Immature natural killer cell (primary cell): ENCODE measurements at places on chromosomes 12 and 14. TPM values are rescaled to one million over a fixed set of nuclear protein-coding genes. Genes with fewer than 3 reads are reported as not detected.

DNA sequence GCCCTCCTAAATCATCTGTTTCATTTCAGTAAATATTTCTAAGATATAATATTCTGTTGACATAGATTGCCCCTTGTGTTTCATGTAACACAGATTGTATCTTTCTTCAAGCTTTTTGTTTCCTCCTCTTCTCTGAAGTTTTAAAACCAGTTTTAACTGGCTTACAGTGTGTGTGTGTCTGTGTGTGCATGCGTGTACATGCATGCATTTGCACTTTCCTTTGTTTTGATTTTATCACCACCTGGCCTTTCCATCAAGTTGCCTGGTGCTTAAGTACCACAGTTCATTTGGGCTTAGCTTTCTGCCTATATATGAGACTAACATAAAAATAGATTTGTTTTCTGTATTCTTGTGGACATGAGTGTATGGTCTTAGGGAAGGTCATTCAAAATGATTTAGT, 31.9 kb downstream of the ETNK1 start:
- DNase-seq: no peak

DNA sequence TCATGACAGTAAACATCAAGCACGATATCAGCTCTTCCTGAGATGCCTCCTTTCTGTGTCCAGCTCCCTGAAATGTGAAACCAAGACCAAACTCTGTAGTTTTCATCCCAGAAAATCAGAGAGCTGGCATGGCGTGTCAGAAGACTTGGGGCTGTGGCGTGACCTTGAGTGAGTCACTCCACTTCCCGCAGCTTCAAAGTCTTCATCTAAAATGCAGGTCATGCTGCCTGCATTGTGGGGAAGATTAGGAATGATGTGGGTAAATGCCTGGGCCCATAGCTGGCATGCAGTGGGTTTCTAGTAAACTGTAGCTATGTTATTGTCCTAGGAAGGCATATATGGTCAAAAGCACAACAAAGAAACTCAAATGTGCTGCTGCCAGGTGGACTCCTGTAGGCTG, 28.8 kb downstream of the OAS2 start:
- no peak for DNase-seq

- DNase-seq: no peak
These were observed 37.2 kb upstream of the GPR132 start for GRCh38 chr14:105102361-105102870.

- DNase-seq: no peak
These were observed 51.4 kb upstream of the OAS1 start for GRCh38 chr12:112855375-112855774.

KRT82 gene
- polyA plus RNA-seq: not detected

CHD8 gene
- 62.6 TPM for polyA plus RNA-seq

DNA sequence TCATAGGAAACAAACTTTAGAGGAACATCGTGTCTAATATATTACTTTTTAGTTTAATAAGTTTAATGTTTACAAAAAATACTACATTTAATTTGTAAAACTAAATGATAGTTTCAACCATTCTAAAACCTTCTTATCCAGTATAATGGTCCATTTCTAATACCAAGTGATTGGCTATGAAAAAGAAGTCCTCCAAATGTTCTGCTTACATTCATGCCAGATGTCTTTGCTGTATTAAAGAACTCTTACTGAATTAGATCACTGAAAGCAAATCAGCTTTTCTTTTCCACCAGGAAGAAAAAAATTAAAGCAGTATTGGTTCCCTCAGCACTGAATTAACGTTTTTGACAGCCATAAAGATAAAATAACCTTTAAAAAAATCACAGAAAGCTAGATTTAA, 3.7 kb downstream of the NOVA1 start:
- DNase-seq: no peak

KRT78 gene
- not detected for polyA plus RNA-seq

GPRC5A gene
- polyA plus RNA-seq: not detected

GRCh38 chr14:61388976-61389576, 67.7 kb downstream of the PRKCH start:
- DNase-seq: peak; percentile 54

- DNase-seq: no peak
These were observed 399.2 kb downstream of the VRK1 start for GRCh38 chr14:97196336-97196735.

FICD gene
- 6.7 TPM for polyA plus RNA-seq

GRCh38 chr12:69396041-69396440, 36.5 kb downstream of the YEATS4 start:
- no peak for DNase-seq

STYK1 gene
- 1.8 TPM for polyA plus RNA-seq

PIANP gene
- polyA plus RNA-seq: not detected

HELB gene
- polyA plus RNA-seq: 13.7 TPM

PCED1B gene
- polyA plus RNA-seq: 26.4 TPM

MGP gene
- polyA plus RNA-seq: not detected

IFNG-AS1 gene
- 1.7 TPM for polyA plus RNA-seq

WDR20 gene
- 10.8 TPM for polyA plus RNA-seq

GRCh38 chr12:52278575-52279421, 4.4 kb downstream of the KRT86 start:
- DNase-seq: peak; percentile 77

DNA sequence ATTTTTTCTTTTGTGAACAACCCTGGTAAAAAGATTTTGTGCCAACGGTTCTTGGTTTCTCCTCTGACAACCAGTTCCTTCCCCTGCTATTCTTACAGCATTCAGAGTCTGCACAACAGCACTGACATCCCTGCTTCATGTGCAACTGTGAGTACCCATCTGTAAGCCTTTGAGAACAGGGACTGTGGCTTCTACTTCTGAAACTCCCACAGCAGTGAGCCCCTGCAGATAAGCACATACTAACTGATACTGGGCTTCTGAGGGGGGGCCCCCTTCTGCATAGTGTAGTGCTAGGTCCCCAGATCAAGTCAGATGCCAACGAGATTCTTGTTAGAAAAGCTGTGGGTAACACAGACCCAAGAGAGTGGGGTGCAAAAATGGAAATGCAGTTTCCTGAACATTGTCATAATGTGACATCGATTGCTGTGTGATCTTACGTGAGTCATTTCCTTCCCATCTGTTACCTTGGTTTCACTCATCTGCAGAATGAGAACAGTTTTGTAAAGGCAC, 11.1 kb upstream of the NINJ2 start:
- DNase-seq: peak; percentile 85

GRCh38 chr12:12927211-12928079, 24.5 kb downstream of the GPRC5D start:
- DNase-seq: peak; percentile 44

DNA sequence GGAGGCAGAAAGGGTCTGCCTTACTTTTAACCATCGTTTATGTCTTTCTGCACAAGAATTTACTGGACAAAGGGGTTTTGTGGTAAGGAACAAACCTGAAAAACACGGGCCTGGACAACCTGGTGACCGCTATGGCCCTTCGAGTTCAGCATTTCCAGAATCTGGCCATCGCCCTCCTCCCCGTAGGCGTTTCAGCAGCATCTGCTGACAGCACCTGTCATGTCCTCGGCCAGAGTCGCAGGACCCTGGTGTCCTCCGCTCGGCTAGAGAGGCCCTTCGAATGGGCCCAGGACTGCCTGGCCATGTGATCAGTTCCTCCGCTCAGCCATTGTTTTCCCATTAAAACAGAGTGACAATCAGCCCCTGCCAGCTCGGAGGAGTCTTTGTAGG, 142.8 kb upstream of the FKBP4 start:
- no peak for DNase-seq

GRCh38 chr12:65597527-65597926, 226.8 kb upstream of the HMGA2 start:
- no peak for DNase-seq

GRCh38 chr12:38911611-38912010, 6.2 kb upstream of the CPNE8 start:
- DNase-seq: no peak

KRT2 gene
- polyA plus RNA-seq: 0.51 TPM

DNA sequence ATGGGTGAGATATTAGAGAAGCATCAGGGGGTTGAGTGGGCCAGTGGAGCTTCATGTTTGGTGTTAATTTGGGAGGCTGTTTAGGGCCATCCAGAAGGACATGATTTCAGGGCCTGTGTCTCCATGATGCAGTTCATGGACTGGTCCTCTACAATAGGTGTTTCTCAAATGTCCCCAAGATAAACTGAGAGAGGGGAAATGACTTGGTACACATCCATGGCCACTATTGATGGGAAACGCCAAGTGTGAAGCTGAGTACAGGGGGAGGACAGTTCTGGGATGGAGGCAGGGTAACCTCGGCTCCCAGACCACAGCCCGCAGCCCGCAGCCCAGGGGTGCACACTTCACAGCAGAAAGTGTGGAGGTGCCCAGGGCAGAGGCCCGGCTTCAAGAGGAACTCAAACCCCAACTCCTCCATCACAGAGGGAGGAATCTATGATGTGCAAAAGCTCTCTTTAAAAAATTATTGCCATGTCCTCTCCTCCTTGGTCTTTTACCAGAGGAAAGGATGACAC, 33.3 kb downstream of the CACNA2D4 start:
- no peak for DNase-seq

DNA sequence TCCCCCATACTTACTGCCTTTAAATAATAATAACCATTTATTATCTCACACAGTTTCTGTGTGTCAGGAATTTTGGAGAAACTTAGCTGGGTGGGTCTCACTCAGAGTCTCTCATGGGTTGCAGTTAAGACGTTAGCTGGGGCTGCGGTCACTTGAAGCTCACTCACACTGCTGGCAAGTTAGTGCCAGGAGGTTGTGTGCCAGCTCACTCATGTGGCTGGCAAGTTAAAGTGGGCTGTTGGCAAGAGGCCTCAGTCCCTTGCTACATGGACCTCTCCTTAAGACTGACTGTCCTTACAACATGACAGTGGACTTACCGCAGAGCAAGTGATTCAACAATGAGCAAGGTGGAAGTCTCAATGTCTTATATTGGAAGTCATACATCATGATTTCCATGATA, 61.3 kb upstream of the AVPR1A start:
- no peak for DNase-seq

- DNase-seq: no peak
These were observed 17.1 kb downstream of the CD163 start for GRCh38 chr12:7486512-7486911.

RNF41 gene
- polyA plus RNA-seq: 49.3 TPM

DNA sequence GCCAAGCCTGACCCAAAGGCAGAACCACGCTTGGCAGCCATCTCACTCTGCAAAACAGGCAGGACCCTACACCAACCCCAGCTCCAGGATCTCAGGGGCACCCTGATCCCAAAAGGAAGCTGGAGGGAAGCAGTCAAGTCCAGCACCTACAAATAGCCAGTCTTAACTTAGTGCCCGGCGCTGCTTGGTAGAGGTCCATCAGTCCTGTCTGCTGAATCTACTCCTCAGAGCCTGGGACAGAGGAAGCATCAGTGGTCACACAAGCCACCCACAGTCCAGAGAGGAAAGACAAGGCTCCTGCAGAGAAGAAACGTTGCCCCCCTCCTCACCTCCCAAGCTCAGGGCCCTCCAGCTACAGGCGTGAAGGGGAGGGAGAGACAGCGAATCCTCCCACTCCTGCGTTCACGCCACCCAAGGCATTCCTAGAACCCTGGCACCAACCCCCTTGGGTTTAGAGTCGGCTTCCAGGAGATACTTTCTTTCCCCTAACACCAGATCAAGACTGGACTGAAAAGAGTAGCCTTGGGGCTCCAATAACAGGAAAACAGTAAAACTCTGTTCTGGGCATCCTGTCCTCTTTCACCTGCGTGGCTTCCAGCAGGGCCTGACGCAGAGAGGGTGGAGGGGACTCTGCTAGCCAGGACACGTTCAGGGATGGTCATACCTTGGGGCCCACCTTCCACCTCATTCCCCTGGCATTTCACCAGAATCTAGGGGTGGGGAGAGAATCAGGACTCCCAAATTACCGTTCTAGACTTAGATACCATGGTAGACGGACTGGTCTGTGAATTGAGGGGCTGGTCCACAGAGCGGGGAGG, 1.2 kb downstream of the PXN start:
- no peak for DNase-seq

TAS2R9 gene
- not detected for polyA plus RNA-seq

SIX4 gene
- polyA plus RNA-seq: not detected

DNA sequence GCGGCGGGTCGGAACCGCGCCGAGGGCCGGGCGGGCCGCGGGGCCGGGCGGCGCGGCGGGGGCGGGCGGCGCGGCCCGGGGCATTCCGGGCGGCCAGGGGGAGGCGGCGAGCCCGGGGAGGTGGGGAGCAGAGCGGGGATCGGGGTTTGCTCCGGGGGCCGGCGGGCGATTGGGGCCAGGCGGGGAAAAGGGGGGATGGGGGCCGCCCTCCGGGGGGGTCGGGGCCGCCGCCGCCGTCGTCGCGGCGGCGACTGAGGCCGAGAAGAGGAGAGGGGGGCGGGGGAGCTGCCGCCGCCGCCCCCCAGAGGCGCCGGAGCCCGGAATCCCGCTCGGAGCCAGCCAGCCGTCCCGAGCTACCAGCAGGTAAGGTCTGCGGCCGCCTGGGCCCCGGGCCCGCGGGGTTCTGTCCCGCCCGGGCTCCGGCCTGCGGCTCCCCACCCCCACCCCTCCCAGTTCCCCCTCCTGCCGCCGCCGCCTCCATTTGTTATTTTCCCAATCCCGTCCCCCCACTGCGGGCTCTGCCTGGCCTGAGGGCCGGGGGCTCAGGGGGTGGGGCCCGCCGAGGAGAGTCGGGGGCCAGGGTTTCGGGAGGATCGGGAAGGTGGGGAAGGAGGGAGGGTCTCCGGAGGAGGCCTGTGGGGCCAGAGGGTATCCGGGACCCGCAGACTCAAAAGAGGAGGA, 403 bp downstream of the ATN1 start:
- no peak for DNase-seq

CLEC14A gene
- polyA plus RNA-seq: not detected

TAS2R7 gene
- polyA plus RNA-seq: not detected
